Esophagus squamous epithelium (tissue), 5 donors: ENCODE measurements at places on chromosomes 7 and 10.

GRCh38 chr7:79968077-79968648 lies 166.5 kb upstream of the GNAI1 start:
- no peaks in the 10 kb centered on the region for H3K36me3 ChIP-seq
- H3K27ac ChIP-seq = no peak overlapping the region
- no peak for DNase-seq
- no peaks in the 10 kb centered on the region for H3K4me1 ChIP-seq
- H3K4me3 ChIP-seq = no peak overlapping the region
- no peaks in the 10 kb centered on the region for H3K27me3 ChIP-seq

- DNase-seq = no peak
- H3K27ac ChIP-seq = no peak overlapping the region
- H3K4me1 ChIP-seq = no peaks in the 10 kb centered on the region
Observed at GRCh38 chr7:103857435-103857834, 132.0 kb downstream of the RELN start.

DNA sequence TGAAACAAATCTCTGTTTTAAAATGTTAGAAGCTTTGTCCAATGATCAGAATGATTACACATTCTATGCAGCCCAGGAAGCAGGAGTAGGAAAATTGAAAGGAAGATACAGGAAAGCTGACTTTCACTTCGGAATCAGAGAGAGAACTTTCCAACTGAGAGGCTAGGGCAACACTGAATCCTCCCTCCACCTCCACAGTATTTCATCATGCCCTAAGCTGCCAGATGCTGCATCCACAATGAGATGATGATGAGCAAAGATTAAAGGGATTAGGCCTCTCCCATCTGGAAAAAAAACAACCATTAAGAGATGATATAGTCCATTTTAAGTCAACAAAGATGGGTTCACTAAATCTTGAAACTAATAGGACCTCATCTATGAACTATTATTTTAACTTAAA lies 215.6 kb downstream of the GPR37 start:
- no peak for DNase-seq
- no peak overlapping the region for H3K4me3 ChIP-seq
- H3K27ac ChIP-seq = peak overlapping the region; percentile 47
- H3K27me3 ChIP-seq = no peaks in the 10 kb centered on the region
- no peaks in the 10 kb centered on the region for H3K36me3 ChIP-seq
- H3K4me1 ChIP-seq = no peaks in the 10 kb centered on the region

DNA sequence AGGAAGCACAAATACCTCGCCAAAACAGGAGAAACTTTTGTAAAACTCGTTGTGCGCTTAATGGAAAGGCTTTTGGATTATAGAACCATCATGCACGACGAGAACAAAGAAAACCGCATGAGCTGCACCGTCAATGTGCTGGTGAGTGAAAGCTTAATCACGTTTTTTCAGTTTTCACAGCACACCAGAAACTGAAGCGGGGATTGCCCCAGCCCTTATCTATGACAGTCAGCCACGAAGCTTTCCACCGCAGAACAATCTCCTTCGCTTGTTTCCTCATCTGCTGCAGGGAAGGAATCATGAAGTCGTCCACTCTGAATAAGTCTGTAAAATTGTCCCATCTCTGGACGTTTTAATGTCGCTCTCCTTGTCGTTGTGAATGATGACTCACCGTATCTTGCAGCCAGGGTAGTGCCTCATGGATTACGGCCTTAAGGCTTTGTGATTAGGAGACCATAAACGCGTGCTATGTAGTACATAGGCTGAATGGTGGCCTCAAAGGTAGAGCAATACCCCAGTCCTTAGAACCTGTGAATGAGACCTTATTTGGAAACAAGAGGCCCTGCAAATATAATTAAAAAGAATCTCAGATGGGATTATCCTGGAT lies 174.9 kb upstream of the NPS start:
- peaks cover 46% of the 10 kb centered on the region for H3K36me3 ChIP-seq
- no peaks in the 10 kb centered on the region for H3K27me3 ChIP-seq
- H3K27ac ChIP-seq = no peak overlapping the region
- no peak overlapping the region for H3K4me3 ChIP-seq

DNA sequence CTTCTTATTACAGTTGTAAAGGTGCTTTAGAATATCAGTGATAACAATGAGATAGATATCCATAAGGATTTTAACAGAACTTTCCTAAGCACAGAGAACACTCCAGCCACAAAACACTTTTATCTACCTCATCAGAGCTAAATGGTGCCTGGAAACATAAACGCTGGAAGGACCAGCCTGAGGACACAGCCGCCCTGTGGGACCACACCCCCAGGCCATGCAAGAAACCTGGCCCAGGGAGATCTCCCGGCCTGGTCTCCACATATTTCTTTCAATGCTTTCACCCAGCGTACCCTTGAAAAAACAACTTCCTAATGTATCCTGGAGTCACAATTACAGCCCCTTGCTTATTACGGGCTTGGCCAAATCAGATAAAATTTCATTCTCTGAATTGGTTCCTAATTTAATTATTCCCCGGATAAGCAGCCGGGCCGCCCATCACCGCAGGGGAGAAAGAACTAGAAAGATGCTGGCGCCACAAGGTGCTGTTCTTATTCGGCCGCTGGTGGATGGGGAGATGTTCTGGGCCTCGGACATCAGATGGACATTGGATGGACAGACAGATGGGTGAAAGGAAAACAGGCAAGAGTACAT lies 11.8 kb downstream of the CHST15 start:
- no peak overlapping the region for H3K4me3 ChIP-seq
- no peak overlapping the region for H3K27ac ChIP-seq
- H3K27me3 ChIP-seq = no peaks in the 10 kb centered on the region
- H3K36me3 ChIP-seq = no peaks in the 10 kb centered on the region
- H3K4me1 ChIP-seq = peaks cover 20% of the 10 kb centered on the region
